Heart left ventricle (tissue), 16 donors: ENCODE measurements at places on chromosomes 3 and 15.

DNA sequence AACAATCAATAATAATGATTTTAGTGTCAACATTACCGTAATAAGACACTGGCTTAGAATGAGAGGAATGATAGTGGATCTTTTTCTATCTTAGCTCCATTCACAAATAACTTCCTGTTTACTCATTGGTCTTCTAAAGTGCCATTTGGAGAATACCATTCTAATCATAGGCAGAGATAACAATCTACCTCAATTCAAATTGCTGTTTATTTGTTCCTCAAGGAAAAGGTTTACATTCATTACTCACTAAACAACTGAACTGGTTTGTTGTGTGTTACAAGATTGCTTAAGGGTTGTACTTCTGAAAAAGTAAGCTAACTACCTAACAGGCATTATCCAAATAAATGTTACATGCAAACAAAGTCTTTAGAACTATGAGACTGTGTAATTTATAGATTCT lies 8.1 kb upstream of the PCOLCE2 start:
- DNase-seq, result no peak

- DNase-seq, result no peak
These were observed 16.9 kb downstream of the CD47 start for GRCh38 chr3:108073764-108074431.

GRCh38 chr15:90869140-90869541 lies 753 bp downstream of the FURIN start:
- DNase-seq, result no peak

DNA sequence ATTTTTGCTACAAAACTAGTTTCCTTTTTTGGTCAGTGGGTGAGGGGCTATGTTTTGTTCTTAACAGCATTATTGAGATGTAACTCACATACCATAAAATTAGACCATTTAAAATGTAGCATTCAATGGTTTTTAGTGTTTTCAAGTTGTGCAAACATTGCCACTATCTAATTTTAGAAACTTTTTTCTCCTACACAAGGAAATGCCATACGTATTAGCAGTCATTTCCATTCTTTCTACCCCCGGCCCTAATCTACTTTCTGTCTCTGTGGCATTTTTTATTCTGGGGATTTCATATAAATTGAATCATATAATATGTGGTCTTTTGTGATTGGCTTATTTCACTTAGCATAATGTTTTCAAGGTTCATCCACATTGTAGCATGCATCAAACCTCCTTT lies 55.0 kb upstream of the TIPARP start:
- no peak for DNase-seq

DNA sequence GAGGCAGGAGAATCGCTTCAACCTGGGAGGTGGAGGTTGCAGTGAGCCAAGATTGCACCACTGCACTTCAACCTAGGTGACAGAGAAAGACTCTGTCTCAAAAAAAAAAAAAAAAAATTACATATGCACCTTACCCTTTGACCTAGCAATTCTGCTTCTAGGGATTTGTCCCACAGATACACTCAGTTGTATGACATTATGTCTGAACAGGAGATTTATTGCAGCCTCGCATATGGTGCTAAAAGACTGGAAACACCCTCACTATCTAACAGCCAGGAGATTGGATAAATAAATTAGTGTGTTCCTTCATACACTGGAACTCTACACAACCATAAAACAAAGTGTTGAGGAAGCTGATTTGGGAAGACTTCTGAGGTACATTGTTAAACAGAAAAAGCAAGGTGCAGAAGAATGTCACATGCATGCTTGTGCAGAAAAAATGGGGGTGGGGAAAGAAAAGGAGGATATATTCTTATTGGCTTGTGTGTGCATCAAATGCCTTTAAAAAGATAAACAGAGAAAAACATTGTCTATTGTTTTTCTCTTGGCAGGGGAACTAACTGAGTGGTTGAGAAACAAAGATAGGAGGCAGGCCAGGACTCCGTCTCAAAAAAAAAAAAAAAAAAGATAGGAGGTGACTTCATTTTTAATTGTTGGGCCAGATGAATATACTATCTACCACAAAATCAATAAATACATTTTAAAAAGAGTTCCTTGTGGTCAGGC lies 30.9 kb downstream of the PPCDC start:
- no peak for DNase-seq

DNA sequence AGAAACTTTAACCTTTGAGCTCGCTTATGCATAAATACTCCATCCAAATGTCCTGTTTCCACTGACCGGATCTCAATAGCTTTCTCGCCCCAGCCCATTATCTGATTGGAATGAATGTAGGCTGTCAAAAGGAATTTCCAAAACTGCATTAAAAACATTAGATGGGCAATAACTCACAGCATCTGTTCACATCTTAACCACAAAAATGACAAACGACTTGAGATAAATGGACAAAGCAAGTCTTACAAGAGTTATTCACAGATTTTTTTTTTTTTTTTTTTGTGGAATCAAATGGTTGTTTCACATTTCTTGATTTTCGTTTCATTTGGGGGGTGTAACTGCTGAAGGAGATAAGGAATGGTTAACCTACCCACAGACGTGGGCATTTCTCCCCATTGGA lies 39.7 kb upstream of the SLC2A2 start:
- no peak for DNase-seq
